ENCODE measurements at places on chromosomes 16 and 17.

DNA sequence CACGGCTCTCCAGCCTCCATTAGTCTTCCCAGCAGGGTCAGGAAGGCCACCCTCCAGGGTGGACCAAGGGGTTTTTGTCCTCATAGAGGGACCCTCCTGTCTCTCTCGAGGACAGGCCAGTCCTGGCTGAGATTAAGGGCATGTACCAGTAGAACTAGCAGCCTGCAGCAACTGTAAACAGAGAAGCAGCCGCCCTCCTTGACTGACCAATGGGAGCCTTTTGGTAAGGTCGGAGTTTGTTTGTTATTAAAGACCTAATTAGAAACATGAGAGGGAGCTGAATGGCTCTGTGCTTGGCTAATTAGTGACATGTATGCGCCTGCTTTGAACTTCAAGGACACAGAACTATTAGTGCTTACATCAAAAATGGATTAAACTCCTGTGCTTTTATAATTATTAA, 80.0 kb downstream of the CCDC182 start:
- no peak for DNase-seq

GRCh38 chr16:85309656-85310587, 197.7 kb upstream of the CIBAR2 start:
- no peak for DNase-seq

DNA sequence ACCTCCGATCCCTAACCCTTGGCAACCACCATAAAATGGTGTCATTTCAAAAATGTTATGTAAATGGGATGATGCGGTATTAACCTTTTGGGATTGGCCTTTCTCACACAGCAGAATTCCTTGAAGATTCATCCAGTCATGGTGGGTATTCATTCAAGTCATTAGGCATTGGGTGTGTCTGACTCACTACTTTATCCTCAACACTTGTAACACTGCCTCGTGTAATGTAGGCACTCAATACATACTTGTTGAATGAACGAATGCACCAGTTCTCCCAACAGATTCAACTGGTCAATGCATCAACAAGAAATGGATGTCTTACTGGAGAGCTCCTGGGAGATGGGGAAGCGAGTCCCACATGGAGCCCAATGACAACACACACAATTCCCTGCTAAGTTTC, 21.8 kb upstream of the GAN start:
- DNase-seq, result no peak

DNA sequence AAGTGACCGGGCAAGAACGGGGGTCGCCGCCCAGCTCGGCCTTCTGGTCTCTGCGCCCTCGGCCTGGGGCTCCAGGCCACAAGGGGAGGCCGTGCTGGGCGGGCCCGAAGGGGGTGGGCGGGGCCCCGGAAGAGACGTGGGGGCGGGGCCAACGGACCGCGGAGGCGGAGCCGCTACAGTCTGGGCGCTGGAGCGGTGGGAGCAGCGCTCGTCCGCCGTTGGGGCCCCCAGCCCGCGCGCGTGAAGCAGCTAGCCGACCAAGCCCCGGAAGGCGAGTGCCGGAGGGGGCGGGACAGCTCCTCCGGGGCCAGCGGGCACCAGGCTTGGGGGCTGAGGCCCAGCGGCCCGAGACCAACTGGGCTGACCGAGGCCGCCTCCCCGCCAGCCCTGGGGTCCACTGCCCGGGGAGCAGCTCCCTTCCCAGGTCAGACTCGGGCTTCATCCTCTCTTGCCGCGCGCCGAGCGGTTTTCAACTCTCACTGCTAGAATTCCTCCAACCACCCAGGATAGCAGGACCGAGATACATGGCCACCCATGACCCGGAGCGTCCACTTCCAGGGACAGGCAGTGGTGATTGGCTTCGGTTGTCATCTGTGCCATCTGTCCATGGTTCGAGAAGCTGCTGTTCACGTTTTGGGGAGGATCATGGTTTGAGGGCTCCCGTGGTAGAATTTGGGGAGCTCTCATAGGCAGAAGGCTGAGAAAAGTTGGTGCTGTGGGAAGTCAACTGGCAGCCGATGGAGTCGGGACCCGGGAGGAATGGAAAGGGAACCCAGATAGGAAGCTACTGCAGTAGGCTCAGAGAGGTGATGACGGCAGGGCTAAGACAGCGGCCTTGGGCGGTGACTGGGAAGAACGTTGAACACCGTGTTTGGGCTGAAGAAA, 44.6 kb upstream of the LCMT1 start:
- peak; percentile 79 for DNase-seq

DNA sequence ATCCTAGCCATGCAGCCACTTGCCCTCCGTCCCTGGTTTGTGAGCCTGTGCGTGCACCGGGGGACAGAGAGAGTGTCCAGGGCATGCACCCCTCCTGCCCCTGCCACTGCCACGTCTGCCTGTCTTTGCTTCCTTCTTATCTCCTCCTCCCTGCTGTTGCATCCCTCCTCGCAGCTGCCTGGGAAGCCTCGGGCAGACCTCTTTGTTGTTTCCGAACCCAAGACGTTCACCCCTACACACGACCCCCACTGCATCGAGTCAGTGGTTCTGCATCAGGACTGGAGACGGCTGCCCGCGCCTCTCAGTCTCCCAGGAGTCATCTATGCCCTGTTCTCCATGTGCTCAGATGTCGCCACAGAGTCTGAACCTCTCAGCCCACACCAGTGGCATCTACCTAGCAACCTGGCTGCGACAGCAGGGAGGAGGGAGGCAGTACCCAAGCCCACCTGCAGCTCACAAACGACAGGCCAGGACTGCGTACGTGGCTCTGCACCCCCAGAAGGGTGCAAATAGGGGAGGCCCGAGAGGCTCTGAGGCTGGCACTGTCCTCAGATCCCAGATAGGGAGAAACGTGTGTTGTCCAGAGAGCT, 5.2 kb downstream of the TIMP2 start:
- no peak for DNase-seq

Data from activated CD8-positive, alpha-beta memory T cell treated with anti-CD3 and anti-CD28 coated beads for 1 hour (primary cell).